ENCODE measurements at places on chromosomes 2 and 18.

- no peak for DNase-seq
Measured at GRCh38 chr18:9365406-9365805, 30.8 kb downstream of the TWSG1 start.

DNA sequence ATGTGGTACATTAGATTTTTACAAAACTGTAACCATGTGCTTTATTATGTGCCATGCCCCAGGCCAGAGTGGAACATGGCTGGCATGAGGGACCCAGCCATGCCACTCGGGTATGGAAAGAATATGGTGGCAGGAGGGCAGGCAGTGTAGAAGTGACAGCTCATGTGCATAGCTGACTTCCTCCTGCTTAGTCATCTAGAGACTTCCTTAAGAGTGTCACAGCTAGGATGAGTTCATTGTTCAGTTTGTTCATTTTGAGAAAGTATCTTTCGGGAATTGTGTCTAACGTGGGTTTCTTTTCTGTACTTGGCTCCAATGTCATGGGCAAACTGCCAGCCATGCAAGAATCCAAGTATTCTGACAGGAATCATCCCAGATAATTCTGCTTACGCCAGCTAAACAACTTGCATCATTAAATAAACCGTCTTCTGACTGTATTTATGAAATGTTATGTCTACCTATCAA, 94.3 kb upstream of the ITGB6 start:
- no peak for DNase-seq

DNA sequence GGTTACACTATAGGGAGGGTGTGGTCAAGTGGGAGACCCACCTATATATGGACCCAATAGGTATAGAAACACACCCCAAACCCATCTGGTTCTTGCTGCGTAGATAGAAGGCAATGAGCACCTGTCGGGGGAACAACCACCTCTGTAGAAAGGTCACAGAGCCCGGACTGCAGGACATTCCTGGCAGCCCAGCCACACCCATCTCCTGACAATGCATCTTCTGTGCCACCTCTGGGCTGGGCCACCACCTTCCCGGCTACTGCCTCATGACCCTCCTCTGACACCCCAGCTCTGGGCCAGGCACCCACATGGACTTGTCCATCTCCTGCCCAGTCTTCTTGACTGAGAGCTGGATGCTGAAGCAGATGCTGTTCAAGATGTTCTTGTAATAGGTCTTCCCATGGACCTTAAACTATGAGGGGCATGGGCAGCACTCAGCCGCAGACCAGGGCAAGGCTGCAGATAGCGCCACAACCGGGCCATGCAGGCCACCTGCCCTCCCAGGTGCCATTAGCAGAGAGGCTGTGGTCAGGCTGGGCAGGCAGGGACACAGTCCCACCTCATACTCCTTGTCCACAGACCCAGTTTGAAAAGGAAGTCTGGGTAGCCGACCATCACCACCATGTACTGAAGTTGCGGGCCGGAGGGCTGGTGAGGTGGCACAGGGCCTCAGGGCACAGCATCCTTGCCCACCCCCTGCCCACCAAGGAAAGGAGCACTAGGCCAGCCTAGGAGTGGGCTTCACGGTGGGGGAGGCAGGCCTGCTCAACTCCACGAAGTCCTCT, 9.3 kb downstream of the ALPG start:
- DNase-seq: no peak

DNA sequence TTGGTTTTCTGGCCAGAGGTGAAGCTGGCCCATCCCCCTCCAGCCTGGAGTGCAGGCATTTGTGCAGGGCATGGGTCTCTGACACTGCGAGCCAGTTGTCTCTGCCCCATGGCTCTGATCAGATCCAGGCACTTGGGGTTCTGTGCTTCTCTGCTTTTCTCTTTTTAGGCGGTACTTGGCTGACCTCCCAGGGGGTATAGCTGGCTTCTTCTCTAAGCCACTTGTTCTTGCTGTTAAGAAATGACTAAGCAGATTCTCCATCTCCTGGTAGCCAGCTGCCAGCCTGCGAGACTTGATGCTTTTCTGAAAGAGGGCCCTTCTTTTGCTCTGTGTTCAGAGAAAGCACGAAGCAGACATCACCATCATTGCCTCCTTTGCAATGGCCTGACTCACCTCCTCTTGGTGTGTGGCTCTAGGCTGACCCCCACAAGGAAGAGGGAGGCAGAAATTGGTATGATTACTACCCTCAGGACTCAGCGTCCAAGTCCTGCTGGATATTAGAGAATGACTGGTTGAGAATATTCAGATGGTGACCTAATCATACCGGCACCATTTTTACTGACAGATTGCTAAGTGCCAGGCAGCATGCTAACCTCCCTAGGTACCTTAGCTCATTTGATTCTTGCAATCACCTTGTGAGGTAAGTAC, 32.7 kb downstream of the TNP1 start:
- no peak for DNase-seq

GRCh38 chr2:212052412-212053159, 486.0 kb downstream of the ERBB4 start:
- DNase-seq: no peak

DNA sequence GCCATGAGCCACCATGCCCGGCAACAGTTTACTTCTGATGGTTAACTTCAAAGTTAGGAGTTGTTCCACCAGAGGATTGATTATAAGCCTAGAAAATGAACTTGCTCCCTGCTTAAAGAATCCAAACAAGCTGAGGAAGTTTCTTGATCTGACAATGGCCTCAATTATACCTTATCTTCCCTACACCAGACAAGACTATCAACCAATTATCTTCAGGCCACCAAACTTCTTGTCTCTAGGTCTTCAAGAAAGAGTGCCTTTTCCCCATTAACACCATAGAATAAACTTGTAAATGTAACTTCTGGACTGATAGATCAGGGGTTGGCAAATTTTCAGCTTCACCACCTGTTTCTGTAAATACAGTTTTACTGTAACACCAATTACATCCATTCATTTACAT, 15.0 kb downstream of the ZC3H8 start:
- DNase-seq: no peak

- no peak for DNase-seq
Measured at GRCh38 chr18:45874491-45875184, 49.2 kb downstream of the SIGLEC15 start.

- no peak for DNase-seq
Measured at GRCh38 chr2:10864861-10865636, 46.7 kb upstream of the KCNF1 start.

DNA sequence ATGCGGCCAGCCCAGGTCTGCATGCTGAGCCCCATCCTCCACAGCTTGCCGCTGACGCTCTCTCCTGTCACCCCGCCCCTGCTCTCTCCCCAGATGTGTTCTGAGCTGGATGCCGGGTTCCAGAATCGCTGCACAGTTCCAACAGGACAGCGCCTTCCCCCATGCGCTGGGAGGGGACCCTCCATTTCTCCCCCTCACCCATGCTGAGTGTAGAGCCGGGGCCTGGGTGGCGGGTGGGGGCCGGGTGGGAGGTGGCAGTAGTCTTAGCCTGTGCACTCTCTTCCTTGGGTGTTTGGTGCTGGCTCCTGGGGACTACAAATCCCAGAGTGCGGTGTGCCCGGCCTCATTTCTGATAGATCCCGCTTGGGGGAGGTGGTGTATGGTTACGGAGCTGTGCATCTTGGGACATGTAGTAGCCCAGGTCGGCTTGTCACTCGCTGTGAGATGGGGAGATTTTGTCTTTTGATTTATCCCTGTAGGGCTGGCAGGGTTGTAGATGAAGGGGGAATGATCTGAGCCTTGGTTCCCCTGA, 6.8 kb downstream of the DNAJB2 start:
- no peak for DNase-seq

DNA sequence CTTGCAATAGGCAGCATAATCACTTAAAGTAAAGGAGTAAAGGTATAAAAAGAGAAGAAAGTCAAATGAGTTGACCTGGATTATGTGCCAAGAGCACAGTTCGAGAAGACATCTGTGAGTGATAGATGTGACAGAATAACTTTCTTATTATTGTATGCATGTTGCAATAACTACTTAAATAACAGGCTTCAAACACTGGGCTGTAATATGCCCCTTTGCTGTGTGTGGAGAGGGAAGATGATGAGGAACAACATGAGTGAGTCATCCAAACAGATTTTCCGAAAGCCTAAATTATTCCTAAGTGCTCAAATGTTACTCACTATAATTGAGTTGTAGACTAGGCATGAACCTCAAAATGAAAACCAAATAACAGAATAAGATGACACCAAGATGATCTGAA, 328.1 kb downstream of the EXOC6B start:
- no peak for DNase-seq

DNA sequence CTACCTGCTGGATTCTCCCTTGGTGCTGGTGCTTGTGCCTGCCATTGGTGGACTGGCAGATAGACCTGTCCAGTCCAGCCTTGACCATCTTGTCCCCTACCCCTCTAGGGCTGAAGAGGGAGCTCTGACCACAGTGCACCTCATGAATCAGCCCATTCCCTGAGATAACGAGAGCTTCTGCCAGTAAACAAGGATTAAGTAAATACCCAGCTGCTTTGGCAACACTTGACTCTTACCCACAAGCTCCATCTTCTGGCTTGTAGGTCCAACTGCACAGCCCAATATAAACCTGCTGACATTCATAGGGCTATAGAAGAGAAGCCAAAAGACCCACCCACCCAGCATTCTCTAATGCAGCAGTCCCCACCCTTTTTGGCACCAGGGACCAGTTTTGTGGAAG, 186.4 kb downstream of the PIK3C3 start:
- no peak for DNase-seq

DNA sequence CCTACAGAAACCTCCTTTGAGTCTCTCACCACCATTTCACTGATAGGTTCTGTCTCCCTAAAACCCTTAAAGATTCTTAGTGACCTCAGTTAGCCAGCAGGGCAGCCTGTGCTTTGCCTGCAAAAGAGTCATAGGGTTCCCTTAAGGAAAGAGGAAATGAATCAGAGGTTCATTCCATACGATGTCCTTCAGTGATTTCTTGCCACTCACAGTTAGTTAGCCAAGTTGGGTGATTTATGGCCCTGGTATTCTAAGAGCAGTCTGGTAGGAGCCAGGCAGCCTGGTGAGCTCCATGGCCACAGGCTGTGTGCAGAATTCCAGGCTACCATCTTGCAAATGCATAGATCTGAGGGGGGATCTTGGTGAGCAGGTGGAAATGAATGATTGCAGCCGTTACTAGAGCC, 18.7 kb upstream of the CCBE1 start:
- no peak for DNase-seq

DNA sequence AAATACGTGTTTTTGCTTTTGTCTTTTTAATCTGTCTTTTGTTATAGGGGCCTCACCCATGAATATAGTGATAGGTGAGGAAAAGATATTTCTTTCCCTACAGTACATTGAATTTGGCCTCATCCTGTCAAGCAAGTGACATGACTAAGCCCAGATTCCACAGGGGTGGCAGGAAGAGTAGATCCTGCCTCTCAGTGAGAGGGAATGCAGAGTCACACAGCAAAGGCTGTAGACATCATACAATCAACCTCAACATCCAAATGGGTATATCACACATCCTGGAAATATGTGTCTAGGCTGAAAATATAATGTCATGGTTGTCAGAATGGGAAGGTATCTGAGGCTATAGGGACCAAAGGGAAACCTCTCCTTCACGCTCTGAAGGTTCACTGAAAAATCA, 269.6 kb downstream of the CDH20 start:
- no peak for DNase-seq

- no peak for DNase-seq
Measured at GRCh38 chr18:28123401-28124030, 53.4 kb downstream of the CDH2 start.

- no peak for DNase-seq
Measured at GRCh38 chr2:53802617-53803151, 15.8 kb downstream of the ERLEC1 start.

DNA sequence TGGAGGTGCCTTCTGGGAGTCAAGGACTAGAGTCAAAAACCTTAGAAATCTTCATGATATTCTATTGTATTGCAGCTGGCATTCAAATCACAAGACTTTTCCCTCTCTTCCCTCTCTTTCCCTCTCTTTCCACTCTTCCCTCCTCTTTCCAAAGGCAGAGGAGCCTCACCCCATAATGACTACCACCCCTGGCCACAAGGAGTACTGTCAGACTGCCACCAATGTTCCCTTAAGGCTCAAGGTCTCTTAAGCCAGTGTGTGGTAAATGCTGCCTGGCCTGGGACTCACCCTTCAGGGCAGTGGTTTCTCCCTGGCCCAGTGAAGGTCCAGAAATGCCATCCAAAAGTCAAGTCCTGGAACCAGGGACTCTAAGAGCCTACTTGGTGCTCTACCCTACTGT, 605.9 kb upstream of the PKDCC start:
- DNase-seq: no peak

- DNase-seq: no peak
Measured at GRCh38 chr18:23220355-23220754, 85.1 kb downstream of the CABLES1 start.

DNA sequence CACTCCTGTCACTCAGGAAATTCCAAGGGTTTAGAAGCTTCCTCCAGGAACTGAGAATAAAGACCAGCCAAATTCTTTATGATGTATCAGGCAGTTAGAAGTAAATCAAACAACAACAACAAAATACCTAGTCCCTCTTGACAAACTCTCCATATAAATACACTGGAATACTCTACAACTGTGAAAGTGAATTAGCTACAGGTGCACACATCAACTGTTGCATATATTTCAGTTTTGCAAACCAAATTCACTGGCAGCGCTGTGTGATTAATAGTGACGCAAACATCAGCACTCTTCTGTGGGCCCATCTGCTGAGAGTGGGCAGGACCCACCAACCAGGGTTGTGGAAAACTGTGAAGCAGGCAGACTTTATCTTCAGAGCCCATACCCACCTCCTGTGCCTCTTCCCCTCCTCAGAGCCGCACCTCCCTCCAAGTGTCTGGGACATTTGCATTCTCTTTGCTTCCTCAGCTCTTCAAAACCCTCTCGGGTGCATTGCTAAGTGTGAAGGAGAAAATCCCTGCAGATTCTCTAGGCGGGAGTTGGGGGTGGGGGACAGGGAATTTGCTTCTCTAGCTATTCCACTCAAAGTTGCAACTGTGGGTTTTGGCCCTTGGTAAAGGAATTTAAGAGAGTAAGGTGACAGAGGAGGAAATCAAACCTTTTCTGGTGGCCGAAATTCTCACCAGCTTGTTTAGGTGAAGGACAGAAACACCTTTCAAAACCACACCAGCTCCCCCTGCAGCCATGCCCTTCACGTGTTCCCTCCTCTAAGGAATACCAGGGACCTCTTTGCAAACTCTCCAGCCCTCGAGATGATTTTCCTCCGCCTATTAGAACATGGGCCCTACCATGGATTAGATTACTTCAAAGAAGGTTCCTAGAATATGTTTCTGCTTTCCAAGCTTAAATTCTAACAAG, 119.3 kb downstream of the MRO start:
- no peak for DNase-seq

- no peak for DNase-seq
Measured at GRCh38 chr18:74006143-74006542, 141.5 kb downstream of the FBXO15 start.

DNA sequence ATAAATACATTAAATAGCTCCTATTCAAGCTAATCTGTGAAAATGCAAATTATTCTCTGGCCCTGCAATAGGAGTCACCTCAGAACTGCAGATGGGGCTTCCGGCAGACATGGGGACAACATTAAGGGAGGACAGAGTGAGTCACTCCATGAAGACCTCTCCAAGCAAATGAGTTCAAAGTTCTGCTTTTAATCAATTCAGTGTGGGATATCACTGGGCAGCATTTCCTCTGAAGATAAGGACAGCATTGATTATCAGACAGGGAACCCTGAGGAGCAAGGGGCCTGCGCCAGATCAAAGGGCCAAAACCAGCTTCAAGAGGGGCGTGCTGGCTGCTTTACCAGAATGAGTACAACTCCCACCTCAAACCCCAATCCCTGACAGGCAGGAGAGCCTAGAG, 356.9 kb upstream of the KLHL29 start:
- DNase-seq: no peak

- DNase-seq: no peak
Measured at GRCh38 chr2:105180491-105180972, 61.0 kb upstream of the GPR45 start.

GRCh38 chr2:55885127-55885943, 38.2 kb downstream of the EFEMP1 start:
- no peak for DNase-seq

Measured in NCI-H1105 treated with DMSO at 0.1 percent for 48 hours (cell line).